ENCODE measurements at places on chromosomes 5 and 9. TPM values are rescaled to one million over a fixed set of nuclear protein-coding genes. Genes with fewer than 3 reads are reported as not detected.

GRCh38 chr5:166377756-166378155 lies 1913.7 kb upstream of the WWC1 start:
- DNase-seq: no peak

- DNase-seq: no peak
Observed at GRCh38 chr9:119343059-119343990, 25.9 kb downstream of the BRINP1 start.

DNA sequence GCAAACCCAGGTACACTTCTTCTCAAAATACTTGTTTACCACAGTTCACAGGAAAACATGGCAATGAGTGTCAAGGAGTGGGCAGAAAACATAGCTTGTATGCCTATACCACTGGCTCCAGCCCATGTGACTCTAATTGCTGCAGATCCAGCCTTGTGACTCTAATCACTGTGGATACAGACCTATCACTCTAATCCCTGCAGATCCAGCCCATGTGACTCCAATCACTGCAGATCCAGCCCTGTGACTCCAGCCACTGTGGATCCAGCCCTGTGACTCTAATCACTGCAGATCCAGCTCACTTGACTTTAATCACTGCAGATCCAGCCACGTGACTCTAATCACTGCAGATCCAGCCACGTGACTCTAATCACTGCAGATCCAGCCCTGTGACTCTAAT lies 366.3 kb upstream of the IRX4 start:
- no peak for DNase-seq

- no peak for DNase-seq
Observed at GRCh38 chr5:170451747-170452365, 52.0 kb upstream of the KCNIP1 start.

DNA sequence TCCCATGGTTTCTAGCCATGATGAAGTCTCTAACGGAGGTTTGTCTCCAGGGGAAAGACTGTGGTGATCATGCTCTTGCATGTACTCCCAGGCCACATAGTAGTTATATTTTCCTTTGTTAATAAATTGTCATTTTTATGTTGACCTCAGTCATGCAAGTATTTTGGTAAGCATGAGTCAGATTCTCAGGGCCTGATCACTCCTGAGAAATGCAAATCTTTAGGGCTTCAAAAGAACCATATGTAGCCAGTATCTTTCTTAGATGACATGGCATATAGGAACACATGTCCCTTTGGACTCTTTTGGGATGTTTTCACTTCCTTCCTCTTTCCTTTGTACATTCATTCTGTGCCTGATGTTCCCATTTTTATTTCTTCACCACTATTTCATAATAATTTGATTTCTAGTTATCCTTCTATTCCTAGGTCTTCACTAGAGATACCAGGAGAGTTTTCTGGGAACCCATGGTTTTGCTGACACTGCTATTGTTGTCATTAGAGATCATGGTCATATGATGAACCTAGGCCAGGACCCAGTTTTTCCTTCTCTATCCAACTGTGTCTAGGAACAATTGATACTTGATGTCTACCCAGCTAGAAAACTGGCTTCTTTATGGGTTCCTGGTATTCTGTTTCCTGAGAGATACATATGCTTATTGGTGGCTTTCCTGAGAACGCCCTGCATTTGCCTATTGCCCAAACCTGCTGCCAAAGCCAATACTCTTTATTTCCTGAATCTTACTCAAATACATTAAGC lies 248.1 kb upstream of the NREP start:
- DNase-seq: no peak

GRCh38 chr9:3124001-3124400 lies 280.1 kb upstream of the PUM3 start:
- no peak for DNase-seq

DNA sequence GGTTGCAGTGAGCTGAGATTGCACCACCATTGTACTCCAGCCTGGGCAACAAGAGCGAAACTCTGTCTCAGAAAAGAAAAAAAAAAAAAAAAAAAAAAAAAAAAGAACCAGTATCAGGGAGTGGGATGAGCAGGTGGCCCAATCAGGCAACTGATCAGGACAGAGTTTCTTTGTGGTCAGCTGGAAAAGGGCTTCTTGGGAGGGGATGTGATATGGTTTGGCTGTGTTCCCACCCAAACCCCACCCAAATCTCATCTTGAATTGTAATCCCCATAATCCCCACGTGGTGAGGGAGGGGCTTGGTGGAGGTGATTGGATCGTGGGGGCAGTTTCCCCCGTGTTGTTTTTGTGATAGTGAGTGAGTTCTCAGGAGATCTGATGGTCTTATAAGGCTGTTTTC lies 4.7 kb upstream of the GCNT1 start:
- no peak for DNase-seq

- no peak for DNase-seq
Observed at GRCh38 chr5:150340614-150341255, 16.8 kb upstream of the TCOF1 start.

- no peak for DNase-seq
Observed at GRCh38 chr9:137582286-137582860, 3.6 kb upstream of the DPH7 start.

DNA sequence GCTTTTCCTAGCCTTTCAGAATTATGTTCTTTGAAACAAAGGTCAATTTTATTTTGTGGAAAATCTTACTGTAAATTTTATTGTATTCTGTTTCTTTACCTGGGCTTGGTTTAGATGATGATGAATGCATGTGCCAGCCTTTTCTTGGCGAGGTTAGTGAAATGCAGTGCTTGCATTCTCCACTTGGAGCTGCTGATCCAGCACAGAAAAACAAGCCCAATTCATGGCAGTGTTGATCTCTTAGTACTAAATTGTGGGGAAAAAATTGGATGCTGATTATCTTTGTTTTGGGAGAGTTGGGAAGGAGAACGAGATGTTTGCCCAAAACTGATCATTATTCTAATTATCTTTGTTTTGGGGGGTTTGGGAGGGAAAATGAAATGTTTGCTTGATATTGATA lies 3.7 kb downstream of the HABP4 start:
- peak; percentile 69 for DNase-seq

- DNase-seq: no peak
Observed at GRCh38 chr9:130034570-130034969, 8.4 kb downstream of the FNBP1 start.

GRCh38 chr5:11046160-11046559 lies 285.1 kb upstream of the DAP start:
- no peak for DNase-seq

- no peak for DNase-seq
Observed at GRCh38 chr5:146622391-146622790, 106.4 kb upstream of the GPR151 start.

- no peak for DNase-seq
Observed at GRCh38 chr9:129270205-129270604, 92.1 kb upstream of the IER5L start.

GRCh38 chr5:2091921-2092320 lies 209.2 kb upstream of the IRX4 start:
- DNase-seq: no peak

GRCh38 chr5:88883836-88884607 lies 1.0 kb upstream of the MEF2C start:
- DNase-seq: peak; percentile 88

- DNase-seq: no peak
Observed at GRCh38 chr9:136757328-136757727, 715 bp downstream of the LCN8 start.

DNA sequence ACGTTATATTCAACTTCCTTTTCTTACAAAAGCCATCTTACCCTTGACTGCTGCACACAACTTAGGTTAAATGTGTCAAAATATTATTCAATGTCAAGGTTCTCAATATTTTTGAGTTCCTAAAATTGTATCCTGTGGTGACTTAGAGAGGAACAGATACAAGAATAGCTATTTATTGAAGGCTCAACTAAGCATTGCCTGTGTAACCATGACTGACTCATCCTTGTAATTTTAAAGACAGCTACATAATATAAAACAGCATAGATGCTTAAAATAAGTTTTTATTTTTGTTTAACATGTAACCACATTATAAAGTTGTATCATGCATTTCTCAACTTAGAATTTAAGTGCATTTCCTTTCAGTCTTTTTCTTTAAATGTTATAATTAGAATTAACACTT lies 312.9 kb upstream of the RGMB start:
- DNase-seq: no peak

The CARD6 gene
- 8.2 TPM for total RNA-seq

The CTXN3 gene
- not detected for total RNA-seq

The PDGFRB gene
- total RNA-seq: 341 TPM

The GPX3 gene
- total RNA-seq: 2,056 TPM

The SPINK1 gene
- not detected for total RNA-seq

The GRM6 gene
- total RNA-seq: not detected

The OGN gene
- total RNA-seq: 156 TPM

The THBS4 gene
- total RNA-seq: not detected

The ZNF462 gene
- total RNA-seq: 8.8 TPM

The HTR4 gene
- 0.21 TPM for total RNA-seq

Measured in ascending aorta (tissue), 2 donors.